GM12878 (cell line): ENCODE measurements at places on chromosomes 16 and 17.
A peak's percentile ranks its signal among the peaks of the same experiment; 100 is the strongest.

DNA sequence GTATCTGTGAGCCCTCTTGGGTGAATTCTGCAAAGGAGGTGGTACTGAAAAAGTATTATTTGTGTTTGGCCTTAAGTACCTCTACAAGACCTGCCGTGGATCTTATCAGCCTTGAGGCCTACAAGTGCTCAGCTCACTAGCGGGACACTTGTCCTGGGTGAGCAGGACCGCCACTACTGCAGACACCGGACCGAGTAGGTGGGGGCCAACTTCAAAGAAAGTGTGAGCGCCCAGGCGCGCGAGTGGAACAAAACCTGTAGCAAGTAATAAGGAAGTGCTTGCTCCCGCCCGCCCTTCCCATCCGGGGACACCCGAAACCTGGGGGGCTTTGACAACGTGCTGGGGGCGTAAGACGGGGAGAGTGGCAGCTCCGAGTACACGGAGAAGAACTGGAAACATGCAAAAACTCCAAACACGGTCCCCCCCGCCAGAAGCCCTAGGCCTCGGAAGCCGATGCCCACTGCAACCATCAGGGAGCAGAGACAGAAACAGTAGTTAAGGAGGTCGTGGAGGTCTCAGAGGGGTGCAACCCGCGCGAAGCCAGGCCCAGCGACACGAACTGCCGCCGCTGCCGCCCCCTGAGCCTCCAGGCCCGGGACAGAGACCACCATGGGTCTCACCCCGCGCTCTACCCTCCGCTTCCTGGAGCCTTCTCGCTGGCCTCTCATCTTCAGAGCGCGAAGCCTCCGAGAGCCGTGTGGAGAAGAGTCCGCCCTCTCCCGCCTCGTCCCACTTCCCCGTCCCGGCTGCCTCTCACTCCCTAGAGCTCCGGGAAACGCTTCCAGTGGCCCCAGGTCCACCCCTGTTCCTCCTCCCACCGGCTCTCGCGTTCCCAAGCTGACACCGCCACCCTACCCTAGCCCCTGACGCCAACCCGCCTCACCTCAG is 537 bp downstream of the CNOT1 start:
- DNase-seq: peak; percentile 17

DNA sequence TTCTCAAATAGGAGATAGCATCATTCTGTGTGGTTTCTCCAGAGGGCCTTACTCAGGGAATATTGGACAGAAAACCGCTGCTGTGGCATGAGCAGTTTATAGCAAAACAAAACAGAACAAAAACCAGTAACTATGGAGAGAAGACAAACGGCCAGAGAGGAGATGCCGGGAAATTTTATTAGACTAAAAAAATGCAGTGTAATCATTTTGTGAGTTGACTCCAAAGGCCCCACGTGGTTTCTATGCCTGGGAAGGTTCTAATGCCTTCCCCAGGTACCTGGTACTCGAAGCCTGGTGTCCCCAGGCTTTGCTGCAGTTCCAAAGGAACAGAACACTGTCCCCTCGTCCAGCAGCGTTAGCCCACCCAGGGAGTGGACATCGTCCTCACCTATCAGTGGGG is 12.9 kb upstream of the CACNG5 start:
- no peak for DNase-seq

- DNase-seq: no peak
These were observed 7.5 kb downstream of the ABCC3 start for GRCh38 chr17:50642071-50642721.

DNA sequence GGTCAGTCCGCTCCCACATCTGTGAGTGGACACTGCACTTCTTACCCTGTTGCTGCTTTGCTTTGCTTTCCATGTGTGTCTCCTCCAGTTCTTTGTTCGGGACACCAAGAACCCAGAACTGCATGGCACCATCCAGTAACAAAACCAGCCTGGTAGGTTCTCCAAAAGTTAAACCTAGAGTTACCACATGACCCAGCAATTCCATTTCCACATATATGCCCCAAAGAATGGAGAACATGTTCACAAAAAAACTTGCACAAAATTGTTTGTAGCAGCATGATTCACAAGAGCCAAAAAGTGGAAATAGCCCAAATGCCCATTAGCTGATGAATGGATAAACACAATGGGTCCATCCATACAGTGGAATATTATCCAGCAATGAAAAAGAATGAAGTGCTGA is 10.3 kb upstream of the CCL22 start:
- DNase-seq: no peak

- no peak for DNase-seq
These were observed 1.5 kb downstream of the ATXN7L3 start for GRCh38 chr17:44197980-44198720.

DNA sequence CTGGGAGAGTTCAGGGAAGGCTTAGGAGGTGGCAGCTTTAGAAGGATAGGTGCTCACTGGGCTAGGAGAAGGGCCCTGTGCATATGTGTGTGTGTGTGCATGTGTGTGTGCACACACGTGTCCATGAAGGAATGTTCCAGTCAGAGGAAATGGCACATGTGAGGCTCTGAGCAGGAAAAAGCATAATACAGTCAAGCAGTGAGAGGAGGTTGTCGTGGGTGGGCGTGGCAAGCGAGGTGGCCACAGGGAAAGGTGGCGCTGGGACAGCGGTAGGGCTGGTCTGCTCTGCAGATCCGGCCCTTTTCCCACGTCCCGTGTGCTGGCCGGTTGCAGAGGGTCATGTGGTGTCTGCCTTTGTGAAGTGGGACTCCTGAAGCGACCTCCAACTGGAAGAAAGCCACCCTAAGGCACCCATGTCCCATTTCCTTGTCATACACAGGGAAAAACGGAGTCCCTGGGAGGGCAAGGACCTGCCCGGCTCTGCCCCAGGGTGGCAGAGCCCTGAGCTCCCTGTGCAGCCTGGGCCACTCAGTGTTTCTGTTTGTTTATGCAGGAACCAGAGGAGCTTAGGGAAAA is 40.1 kb downstream of the NT5M start:
- DNase-seq: no peak

DNA sequence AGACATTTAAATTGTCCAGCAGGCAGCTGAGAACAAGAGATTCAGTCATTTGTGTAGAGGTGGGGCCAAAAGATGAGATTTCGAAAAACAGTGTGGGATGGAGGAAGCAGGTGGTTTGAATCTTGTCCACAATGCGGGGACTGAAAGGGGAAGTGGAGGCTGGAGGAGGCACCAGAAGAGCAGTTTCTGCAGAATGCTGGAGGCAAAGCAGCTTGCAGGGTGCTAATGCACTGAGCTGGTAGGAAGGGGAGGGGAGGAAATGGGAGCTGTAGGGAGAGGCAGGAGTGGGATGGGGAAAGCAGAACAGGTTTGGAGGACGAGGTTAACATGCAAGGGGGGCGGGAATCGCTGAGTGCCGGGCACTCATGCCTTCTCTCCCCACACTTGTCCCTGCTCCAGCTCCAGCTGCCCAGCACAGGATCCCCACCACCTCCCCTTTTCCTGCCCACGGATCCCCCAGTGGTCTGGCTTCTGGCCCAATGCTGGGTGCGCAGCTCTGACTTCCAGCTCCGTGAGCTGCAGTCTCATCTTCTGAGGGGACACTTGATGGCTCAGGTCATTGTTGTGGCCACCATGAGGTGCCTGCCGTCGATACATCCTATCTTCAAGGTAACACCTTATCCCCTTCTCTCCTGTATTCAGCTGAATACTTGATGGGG is 9.4 kb downstream of the C17orf100 start:
- peak; percentile 63 for DNase-seq

DNA sequence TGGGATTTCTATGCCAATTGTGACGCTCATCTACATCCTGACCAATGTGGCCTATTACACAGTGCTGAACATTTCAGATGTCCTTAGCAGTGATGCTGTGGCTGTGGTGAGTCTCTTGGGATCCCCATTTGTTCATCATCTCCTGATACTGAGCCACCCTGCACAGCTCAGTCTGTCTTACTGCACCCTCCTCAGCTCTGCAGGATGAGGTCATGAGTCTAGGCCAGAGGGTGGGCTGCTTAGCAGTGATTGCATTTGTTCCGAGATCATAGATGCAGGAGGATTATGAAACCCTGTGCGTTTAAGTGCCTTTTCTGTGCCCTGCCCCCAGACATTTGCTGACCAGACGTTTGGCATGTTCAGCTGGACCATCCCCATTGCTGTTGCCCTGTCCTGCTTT is 19.5 kb downstream of the SLC7A6OS start:
- DNase-seq: no peak

- no peak for DNase-seq
These were observed 126.1 kb downstream of the CA10 start for GRCh38 chr17:52032454-52032853.

GRCh38 chr16:28106467-28107215 is 43.1 kb upstream of the GSG1L start:
- no peak for DNase-seq

GRCh38 chr16:84308120-84308519 is 13.4 kb downstream of the WFDC1 start:
- DNase-seq: no peak

DNA sequence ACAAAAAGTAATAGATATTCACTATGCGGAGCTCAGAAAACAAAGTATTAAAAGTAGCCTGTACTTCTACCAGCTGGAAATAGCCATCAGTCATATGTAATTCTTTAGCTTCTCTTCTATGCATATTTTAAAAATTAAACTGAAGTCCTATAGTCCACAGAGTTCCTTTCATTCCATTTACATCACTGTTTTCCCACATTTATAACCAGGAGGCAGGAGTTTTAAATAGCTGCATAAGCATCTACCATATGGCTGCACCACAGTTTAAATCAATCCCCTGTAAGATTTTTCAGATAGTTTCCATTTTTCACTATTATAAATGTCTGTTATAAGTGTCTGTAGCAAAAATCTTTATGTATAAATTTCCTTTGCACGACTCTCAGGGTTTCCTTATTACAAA is 45.1 kb downstream of the ZFHX3 start:
- no peak for DNase-seq

- no peak for DNase-seq
These were observed 19.5 kb upstream of the TBKBP1 start for GRCh38 chr17:47674499-47674898.

GRCh38 chr17:56675876-56676660 is 82.6 kb downstream of the NOG start:
- DNase-seq: no peak

GRCh38 chr17:17352836-17353624 is 49.9 kb downstream of the NT5M start:
- no peak for DNase-seq

GRCh38 chr17:12512694-12513355 is 152.9 kb upstream of the MYOCD start:
- DNase-seq: no peak

- no peak for DNase-seq
These were observed 433.9 kb upstream of the MAF start for GRCh38 chr16:80034469-80034826.

GRCh38 chr17:21285164-21286065 is 904 bp downstream of the MAP2K3 start:
- no peak for DNase-seq

DNA sequence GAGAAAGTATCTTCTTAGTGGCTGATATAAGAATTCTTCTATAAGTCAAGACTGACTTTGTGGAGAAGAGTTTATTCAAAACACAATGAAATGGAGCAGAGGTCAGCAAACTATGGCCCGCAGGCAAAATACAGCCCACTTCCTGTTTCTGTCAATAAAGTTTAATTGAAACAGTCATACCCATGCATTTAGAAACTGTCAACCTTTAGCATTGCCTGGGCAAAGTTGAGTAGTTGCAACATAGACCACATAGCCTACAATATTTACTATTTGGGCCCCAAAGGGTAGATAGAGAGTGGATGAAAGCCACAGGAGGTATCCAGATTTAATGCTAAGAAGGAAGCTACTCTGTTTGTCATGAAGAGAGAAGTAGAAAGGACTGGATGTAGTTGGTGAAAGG is 38.0 kb downstream of the ACSM2B start:
- DNase-seq: no peak

DNA sequence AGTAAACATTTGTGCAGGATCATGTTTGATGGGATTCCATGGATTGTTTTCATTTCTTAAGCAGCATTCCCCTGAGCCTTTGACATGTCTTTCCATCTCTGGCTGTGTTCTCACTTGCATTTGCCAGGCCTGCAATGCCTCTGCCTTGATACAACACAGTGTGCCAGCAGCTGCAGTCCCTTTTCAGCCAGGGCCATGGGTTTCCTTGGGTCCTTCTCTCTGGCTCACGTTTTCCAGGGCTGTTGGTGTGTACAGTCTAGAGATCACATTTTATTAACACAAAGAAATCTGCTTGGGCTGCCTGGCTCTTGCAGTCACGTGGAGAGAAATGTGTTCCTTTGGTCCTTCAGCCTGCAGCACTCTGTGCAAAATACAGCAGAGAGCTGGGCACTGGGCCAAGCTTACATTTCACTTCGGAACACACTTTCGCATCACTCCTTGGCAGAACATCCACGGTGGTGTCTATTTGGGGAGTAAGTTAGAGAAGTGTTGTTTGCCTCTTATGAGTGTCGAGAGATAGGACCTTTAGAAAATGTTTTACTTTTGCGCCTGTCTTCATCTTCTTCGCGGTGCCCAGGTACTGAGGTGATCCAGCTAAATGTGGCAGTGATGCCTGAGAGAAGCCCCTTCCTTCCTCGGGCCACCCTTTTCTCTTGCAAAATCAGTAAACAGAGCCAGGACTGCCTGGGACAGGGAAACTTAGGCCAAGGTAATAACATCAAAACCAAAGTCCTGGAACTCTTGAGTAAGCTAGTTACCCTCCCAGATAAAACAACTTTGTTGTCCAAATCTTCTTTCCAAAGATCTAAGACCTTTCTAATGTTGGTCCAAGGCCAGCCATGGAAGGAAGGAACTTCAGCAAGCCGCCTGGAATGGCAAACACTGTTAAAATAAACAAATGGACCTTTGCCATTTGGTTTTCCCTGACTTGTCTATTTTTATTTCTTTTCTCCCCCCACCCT is 20.9 kb downstream of the HLF start:
- no peak for DNase-seq

DNA sequence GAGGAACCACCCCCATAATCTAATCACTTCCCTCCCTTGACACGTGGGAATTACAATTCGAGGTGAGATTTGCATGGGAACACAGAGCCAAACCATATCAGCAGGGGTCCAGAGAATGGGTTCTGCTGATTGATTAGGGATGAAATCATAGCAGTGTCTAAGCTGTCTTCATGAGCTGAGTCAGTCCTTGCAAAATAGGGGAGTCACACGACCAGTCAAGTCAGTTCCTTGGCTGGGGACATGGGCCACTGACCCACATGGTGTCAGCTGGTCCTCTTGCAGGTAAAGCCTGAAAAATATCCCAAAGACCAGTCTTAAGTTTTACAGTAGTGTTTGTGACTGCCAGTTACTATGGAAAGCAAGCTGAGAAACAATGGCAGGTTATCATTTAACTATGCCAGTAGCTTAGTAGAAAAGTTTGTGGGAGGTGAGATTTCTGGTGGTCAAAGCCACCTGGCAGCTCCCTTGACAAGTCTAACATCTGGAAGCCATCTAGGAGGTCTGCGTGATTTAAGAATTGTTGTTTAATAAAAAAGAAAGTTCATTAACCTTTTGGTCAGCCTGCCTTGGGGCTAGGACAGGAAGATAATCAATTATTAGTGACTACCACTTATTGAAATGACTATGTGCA is 15.7 kb upstream of the ATF7IP2 start:
- peak; percentile 19 for DNase-seq

DNA sequence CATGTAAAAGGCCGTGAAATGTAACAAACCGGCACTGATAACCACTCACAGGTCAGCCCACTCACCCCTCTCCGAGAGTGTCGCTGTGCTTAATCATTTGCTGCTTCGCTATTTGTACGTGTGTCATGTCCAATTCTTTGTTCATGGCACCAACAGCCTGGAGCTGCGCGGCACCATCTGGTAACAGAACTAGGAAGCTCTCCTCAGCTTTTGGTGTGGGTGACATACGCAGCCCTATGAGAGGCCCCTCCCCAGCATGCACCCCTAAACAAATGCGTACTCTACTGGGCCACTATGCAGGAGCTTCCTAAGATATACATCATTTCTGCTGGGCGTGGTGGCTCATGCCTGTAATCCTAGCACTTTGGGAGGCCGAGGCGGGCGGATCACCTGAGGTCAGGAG is 2.3 kb upstream of the PECAM1 start:
- no peak for DNase-seq
